ENCODE measurements at places on chromosomes 7 and 10.
A peak's percentile ranks its signal among the peaks of the same experiment; 100 is the strongest.

- no peak for DNase-seq
Measured at GRCh38 chr10:116627386-116627933, 6.7 kb downstream of the PNLIPRP2 start.

DNA sequence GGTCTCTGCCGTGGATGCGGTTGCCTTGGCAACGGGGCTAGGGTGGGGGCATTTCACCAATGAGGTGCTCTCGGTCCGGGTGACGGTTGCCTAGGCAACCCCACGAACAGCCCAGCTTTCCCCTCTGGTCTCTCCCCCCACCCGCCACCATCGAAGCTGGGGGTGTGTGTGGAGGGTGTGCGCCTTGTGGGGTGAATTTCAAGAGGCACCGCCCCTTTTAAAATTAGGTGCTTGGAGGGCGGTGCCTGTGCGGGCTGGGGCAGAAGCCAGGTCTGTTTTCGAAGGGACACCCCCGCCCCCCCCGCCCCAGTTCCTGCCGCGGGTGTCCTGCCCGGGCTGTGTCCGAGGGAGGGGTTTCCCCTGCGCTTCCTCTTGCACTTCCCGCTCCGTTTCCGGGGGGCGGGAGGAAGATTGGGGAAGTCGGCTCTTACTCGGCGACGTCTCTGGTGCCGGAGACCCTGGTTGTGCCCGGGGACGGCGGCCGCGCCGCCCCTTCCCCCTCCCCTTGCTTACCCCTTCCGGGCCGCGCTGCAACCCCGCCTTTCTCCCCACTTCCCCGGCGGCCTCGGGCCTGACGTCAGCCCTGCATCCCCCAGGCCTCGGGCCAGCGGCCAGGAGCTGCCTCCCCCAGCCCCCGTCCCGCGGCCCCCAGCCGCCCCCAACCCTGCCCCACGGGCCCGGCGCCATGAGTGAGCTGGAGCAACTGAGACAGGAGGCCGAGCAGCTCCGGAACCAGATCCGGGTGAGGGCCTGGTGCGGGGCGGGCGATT is 2.2 kb downstream of the GNB2 start:
- peak; percentile 63 for DNase-seq

DNA sequence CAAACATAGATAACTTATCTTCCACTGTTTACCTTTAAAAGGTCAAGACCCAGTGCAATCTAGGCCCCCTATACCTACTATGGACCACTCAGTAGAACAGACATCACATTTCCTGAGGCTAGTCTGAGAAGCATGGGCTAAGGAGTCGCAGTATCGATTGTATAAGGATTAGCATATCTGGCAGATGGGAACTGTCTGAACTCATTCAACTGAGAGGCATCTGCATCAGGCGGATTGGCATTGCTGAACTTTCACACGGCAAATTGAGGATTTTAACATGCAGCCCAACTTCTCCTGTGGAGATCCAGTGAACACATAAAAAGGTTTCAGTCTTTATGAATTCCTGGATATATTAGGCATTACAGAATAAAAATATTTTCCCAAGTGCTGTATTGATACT is 89.1 kb upstream of the LRGUK start:
- no peak for DNase-seq

GRCh38 chr7:22589641-22590201 is 89.7 kb upstream of the STEAP1B start:
- no peak for DNase-seq

DNA sequence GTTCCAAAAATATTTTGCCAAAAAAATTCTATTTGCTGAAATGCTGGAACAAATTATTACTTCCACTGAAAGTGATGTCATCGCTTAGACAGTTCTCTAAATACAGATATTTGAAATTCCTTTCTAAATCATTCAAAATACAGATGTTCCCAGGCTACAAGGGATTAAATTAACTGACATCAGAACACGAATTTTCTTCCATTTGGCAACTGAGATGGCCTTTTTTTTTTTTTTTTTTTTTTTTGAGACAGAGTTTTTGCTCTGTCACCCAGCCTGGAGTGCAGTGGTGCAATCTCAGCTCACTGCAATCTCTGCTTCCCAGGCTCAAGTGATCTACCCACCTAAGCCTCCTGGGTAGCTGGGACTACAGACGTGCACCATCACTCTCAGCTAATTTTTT is 57.0 kb downstream of the P4HA1 start:
- DNase-seq: no peak

DNA sequence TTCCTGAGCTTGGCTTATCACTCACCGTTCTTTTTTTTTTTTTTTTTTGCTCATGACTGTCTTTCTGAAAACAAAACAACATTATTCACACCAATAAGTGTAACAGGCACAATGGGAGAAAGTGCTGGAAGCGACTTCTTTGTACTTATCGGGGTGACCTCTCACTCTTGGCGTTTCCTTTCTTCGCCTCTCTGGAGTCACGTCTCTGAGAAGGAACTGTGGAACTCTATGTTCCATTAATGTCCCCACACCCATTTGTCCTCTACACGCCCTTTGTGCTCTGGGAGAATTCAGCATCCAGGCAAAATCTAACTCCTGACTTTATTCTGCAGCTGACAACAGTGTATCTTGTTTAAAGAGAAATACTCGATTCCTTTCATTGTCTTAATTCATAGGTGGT is 70.8 kb upstream of the FAM204A start:
- DNase-seq: no peak

All from esophagus squamous epithelium (tissue), 5 donors.